Stimulated activated CD8-positive, alpha-beta memory T cell treated with anti-CD3 and anti-CD28 coated beads, Interleukin-4, amount 100 ng/mL, for 24 hours (primary cell): ENCODE measurements at places on chromosomes 3 and 15.

DNA sequence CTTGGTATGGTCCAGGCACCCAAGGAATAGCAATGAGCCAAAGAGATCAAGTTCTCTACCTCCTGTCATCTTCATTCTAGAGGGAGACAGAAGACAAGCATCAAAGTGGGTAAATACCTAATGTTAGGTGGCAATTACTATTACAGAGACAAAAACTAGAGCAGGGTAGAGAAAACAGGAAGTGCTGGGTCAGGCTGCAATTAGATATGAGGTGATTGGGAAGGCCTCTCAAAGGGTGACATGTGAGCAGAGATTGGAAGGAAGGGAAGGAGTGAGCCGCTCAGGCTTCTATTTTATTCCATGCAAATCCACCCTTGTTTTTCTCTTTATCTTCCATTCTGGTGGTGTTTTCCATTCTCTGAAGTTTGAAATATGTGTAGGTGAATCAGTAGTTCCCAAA, 37.4 kb downstream of the EBLN2 start:
- no peak for DNase-seq

DNA sequence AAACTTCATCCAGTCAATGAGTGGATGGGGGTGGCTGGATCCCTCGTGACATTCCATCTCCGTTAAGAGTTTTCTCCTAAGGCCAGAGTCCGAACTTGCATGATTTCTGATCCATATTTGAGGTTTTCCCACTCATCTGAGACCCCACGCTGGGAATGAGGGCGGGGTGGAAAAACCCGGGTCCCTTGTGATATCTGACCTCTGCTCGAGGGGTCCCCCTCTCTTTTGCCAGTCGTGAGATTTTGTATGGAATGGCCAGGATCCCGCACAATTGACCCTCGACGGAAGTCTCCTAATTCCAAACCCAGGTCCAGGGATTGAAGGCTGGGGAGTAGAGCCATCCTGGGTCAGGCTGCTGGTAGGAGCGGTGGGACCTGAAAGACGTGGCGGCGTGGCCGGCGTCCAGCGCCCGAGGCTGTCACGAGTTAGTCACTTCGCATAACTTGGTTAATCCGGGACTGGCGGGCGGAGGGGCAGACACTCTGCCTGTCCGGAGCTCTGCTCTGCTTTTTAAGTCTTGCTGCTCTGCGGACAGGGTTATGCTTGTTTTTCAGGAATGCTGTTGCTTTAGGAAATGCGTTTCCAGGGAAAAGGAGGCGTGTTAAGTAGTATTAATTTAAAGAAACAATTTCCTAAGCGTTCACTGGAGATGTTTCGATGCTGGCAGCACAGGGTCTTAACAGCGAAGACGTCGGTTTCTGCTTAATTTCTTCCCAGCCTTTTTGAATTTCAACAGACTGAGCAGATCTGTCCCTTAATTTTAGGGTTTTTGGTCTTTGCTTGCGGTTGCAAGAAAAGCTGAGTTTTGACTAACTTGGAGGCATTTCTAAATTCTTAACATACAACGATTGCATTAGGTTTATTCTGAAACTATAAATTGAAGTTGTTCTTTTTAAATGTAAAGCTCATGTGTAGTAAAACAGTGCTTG, 69.7 kb upstream of the LRRFIP2 start:
- DNase-seq = peak; percentile 22

GRCh38 chr15:53535886-53536285, 223.6 kb downstream of the WDR72 start:
- no peak for DNase-seq

GRCh38 chr3:10004506-10004905, 17.9 kb upstream of the EMC3 start:
- no peak for DNase-seq

- DNase-seq = no peak
Measured at GRCh38 chr3:11629716-11630115, 14.0 kb downstream of the VGLL4 start.

DNA sequence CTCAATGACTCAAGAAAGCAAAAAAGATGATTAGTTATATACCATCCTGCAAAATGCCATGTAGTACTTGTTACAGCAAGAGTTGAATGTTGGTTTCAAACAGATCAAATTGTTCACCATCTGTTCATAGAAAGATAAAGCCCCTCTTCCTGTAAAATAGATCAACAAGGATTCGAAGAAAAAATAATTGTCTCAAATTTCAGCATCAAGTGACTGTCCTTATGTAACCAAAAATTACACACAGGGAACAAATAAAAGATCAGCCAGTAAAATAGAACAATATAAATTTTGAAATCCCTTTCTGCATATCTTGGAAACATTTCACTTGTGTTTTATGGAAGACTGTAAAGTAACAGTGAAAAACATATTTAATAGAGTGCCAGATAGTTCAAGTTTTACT, 165.1 kb upstream of the STAC start:
- no peak for DNase-seq

DNA sequence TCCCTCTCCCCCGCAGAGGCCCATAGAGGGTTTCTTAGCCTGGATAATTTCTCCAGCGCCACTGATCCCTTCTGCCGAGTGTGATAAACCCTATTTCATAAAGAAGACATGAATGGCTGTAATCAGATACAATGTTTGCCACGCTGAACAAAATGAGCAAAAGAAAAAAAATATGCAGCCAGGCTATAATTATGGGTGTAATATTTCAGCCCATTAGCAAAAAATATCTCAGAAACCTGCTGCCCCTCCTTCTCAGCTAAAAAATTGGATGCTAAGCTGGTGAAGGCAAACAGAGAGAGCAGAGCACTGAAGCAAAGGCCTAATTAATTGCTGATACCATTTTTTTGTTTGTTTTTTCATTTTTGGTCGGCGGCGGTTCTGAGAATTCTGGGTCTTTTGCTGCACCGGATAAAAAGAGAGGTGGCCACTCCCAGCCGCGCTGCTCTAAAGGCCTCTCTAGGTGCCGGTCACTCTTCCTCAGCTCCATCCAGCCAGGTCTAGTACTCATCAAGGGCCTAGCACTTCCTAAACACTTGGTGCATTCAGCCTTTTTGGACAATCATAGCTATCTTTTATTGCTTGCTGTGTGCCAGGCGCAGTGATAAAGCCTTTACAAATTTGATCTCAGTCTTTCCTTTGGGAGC, 128.7 kb upstream of the TLE3 start:
- DNase-seq = no peak

DNA sequence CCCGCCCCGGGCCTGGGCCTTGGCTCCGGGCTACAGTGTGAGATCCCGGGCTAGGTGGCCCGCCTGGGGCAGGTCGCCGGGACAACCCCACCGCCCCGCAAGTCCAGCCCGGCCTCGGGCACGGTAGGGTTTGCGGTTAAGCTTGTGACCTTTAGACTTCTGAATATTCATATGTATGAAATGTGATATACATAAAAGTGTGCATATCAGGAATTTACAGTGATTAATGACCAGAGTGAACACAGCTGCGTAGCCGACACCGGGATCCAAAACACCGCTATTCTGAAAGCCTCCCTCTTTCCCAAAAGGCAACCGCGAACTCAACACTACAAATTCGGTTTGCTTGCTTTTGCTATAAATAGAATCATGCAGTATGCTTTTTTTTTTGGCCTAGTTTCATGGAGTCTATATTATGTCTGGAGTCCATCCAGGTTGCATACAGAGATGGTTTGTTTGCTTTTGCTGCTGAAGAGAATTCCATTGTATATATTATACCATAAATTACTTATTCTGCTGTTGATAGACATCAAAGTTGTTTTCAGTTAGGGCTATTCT, 636 bp upstream of the SNRPA1 start:
- DNase-seq = no peak

- no peak for DNase-seq
Measured at GRCh38 chr3:18099611-18100010, 325.5 kb downstream of the SATB1 start.

- no peak for DNase-seq
Measured at GRCh38 chr15:89370120-89370977, 35.7 kb upstream of the POLG start.

GRCh38 chr3:87350367-87351199, 74.2 kb upstream of the POU1F1 start:
- no peak for DNase-seq

- DNase-seq = no peak
Measured at GRCh38 chr15:42427429-42428223, 63.3 kb downstream of the ZNF106 start.

DNA sequence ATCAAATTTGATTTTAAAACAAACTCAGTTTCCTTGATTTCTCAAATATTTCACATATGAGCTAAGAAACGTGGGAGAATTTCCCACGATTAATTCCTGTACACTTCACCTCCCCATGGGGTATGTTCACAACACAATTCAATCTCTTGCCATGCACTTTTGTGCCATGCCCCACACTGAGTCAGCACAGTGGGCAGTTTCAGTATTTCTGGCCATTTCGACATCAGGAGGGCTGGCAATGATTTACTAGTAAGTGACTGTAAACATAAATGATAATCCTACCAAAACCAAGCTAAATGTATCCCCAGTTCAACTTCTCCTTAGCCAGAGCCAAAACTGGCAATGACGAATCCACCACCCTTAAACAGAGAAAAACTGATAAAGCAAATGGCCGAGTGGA, 293.6 kb downstream of the FGF12 start:
- DNase-seq = no peak

GRCh38 chr15:68817304-68818065, 3.2 kb downstream of the ANP32A start:
- peak; percentile 66 for DNase-seq

- DNase-seq = no peak
Measured at GRCh38 chr3:40042752-40043443, 233.5 kb downstream of the MYRIP start.

GRCh38 chr15:40405501-40406381, at the start of gene IVD:
Gene IVD, plus strand, starts transcription at chr15:40405795. Its CDS starts 33 bp downstream, at chr15:40405828.
- DNase-seq = peak; percentile 92

DNA sequence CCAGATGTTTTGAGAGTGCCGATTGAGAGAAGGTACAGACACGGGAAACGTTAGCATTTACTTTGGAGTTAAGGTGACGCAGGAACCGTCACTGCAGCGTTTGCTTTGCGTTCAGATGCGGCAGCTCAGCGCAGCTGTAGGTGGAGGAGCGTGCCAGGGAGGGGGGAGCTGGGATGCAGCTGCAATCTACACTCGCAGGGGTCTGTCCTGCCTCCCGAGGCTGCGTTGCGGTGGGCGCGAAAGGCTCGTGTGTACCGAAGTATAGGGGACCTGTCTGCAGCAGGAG, 425 bp upstream of the FYTTD1 start:
- no peak for DNase-seq

DNA sequence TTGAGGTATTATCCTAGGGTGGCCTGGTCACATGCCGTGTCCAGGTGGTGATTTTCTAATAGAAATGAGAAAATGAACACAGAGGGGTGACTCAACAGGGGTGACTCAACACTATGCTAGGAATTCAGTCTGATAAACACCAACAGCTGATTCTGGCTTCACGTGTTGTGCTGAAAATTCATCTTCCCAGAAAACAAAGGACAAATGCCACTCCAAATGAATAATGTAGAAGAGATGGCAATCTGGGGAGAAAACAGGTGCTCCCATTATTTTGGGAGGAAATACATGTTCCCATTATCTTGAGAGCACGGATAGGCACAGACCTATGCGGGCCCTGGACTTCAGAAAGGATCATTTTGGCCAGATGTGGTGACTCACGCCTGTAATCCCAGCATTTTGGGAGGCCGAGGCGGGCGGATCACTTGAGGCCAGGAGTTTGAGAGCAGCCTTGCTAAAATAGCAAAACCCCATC, 101.2 kb upstream of the MEX3B start:
- DNase-seq = no peak
